Mesothelial cell of epicardium (in vitro differentiated cells): ENCODE measurements at places on chromosomes 3 and 15.

DNA sequence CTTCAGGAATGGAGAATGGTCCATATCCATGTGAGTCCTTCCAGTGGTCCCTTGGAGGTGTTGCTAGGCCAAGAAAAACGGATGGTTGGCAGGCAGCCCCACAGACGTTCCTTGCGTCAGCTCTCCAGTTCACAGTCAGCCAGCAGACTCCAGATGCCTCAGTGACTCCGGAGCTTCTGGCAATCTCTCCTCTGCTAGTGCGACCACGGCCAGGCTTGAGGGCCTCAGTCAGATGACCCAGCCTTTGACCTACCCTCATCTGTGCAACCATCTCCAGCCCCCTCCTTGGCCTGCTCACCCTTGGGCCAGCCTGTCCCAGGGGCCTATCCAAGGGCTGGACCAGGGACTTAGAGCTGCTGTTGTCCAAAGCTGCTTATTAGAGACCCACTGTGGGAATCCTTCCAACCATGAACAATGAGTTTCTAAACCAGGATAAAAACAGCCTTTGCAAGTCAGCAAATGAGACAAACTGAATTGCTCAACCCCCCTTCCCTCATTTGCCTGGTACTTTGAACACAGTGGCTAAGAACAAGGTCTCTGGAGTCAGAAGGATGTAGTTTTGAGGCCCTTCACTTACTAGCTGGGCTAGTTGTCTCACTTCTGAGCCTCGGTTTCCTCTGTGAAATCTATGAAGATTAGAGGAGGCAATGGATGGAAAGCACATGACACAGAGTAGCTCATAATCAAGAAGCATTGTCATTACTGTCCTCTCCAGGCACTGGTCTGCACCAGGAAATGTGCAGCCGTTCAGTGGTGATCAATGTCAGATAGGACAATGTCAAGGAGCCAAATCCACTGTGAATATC lies 44.8 kb downstream of the ANP32A start:
- DNase-seq, result no peak
- H3K36me3 ChIP-seq, result peaks cover 13% of the 10 kb centered on the region
- peak overlapping the region; percentile 25 for H3K27ac ChIP-seq
- H3K4me1 ChIP-seq, result no peaks in the 10 kb centered on the region

DNA sequence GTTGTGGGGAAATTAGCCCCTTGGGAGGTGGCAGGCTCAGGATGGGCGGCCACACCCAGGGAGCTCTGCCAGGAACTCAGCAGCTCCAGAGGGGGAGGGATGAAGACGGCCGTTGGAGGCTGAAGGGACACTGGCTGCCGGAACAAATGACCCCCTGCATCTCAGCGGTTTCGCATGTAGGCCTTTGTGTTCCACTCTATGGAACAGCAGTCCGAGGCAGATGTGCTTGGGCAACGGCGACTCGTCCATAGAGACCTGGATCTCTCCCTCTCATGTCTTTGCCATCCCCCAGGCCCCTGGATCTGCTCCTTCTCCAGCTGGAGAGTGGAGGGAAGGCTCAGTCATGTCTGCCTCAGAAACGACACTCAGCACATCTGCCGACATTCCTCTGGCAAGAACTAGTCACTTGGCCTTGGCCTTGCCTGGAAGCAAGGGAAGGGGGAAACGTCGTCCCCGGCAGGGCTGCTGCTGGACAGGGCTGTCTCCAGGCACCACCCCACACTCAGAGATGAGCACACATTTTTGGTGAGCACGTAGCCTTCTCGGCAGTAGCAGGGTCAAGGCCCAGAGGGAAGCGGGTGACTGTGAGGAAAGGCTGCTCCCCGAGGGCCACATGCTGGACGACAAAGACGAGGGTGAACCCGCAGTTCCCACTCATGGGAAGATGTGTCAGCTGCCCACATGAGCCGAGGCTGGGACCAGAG lies 83.8 kb downstream of the ASB7 start:
- DNase-seq, result no peak
- H3K27me3 ChIP-seq, result peaks cover 15% of the 10 kb centered on the region
- no peak overlapping the region for H3K27ac ChIP-seq
- no peak overlapping the region for H3K4me3 ChIP-seq

- no peak overlapping the region for H3K4me3 ChIP-seq
- H3K27ac ChIP-seq, result peak overlapping the region; percentile 92
- DNase-seq, result no peak
- peaks cover 56% of the 10 kb centered on the region for H3K4me1 ChIP-seq
- no peaks in the 10 kb centered on the region for H3K27me3 ChIP-seq
- H3K36me3 ChIP-seq, result peaks cover 2% of the 10 kb centered on the region
Observed at GRCh38 chr3:149368674-149369497, 8.6 kb downstream of the TM4SF1 start.

DNA sequence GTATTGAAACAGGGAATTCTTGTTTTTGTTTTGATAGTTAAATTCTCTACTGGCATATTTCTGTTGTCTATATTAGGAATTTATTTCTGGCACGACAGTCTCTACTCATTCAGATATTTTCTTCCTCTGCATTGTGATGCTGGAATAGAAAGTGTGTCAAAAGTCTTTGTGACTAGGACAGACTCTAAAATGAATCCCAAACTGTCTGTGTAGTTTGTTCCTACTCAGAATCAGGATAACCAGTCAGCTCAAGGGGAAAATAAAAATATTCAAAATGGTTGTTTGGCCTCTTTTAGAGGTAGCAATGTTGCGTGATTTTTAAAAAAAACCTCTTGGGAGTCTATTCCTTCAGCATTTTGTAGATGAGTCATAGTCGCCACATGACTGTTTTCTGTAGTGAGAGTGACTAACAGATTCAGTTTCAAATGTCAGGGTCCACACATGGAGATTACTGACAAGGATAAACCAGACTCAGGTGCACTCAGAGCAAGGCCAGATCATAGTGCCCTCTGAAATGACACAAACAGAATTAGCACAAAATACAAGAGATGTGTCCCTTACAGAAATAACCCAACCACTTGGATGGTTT lies 13.1 kb downstream of the SLC7A14 start:
- DNase-seq, result no peak
- peaks cover 1% of the 10 kb centered on the region for H3K36me3 ChIP-seq
- peaks cover 5% of the 10 kb centered on the region for H3K4me1 ChIP-seq
- H3K27ac ChIP-seq, result no peak overlapping the region
- no peak overlapping the region for H3K4me3 ChIP-seq

DNA sequence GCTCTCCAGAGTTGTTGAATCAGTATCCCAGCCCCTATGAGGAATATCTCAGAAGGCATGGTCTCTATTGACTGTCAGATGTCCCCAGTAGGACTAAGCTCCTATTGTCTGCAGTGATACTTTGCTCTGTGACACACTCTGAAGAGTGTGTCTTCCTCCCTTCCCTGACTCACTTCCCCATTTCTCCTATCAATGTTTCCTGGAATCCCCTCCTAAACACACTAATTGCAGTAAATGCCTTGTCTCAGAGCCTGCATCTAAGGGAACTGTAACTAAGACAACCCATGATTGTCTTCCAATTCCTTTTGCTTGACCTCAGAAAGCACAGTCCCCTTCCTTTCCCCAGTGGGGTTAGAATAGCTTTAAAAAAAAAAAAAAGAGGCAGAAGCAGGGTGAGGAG lies 397.3 kb upstream of the PROK2 start:
- peaks cover 15% of the 10 kb centered on the region for H3K4me1 ChIP-seq
- DNase-seq, result no peak
- H3K36me3 ChIP-seq, result no peaks in the 10 kb centered on the region
- H3K27ac ChIP-seq, result no peak overlapping the region

GRCh38 chr3:7385635-7386034 lies 524.7 kb downstream of the GRM7 start:
- DNase-seq, result no peak
- H3K27me3 ChIP-seq, result no peaks in the 10 kb centered on the region
- H3K27ac ChIP-seq, result no peak overlapping the region
- H3K4me3 ChIP-seq, result no peak overlapping the region
